ENCODE measurements at places on chromosomes 11 and 22.

- DNase-seq, result no peak
Observed at GRCh38 chr11:83566950-83567349, 280.8 kb upstream of the CCDC90B start.

DNA sequence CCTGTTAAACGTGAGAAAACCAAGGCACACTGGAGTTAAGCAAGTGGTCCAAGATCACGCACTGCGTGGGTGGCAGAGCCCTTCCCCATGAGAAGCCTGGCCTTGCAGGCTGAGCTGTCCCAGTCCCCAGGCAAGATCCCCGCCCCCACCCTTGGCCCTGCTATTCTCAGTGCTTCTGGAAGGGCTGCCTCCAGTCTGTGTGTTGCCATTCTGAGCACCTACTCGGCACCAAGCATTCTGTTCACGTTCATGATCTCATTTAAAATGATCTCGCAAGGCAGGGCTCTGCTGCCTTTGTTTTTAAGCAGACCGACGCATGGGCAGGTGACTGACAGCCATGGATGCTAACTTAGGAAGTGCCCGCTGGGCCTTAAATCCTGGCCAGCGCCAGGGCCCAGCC is 62.8 kb downstream of the PHF21B start:
- DNase-seq, result no peak

DNA sequence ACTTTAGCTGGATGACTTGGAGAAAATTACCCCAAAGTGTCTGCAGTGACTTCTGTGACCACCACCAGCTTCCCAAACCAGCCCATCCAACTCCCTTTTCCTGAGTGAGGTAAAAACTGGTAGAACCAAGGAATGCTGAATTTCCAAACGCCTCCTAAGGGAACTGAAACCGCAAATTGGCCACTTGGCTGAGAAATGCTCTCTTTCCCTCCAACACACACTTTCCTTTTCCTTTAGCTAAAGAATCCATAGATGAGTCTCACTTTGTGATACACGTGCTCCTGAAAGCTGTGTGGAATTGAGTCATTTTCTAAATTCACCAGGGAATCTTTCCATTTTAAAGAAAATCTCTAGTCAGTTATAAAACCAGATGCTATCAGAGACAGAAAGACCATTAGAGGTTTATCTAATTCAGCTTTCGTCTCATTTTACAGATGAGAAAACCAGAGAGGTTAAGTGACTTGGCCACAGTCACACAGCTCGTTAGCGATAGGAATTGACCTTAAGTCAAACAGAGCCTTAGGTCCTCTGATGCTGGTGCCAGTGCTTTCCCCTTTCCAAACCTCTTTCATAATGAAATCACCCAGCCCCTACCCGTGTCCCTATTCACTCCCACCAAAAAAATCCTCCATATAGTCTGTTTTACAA is 137.2 kb downstream of the COMMD9 start:
- no peak for DNase-seq

DNA sequence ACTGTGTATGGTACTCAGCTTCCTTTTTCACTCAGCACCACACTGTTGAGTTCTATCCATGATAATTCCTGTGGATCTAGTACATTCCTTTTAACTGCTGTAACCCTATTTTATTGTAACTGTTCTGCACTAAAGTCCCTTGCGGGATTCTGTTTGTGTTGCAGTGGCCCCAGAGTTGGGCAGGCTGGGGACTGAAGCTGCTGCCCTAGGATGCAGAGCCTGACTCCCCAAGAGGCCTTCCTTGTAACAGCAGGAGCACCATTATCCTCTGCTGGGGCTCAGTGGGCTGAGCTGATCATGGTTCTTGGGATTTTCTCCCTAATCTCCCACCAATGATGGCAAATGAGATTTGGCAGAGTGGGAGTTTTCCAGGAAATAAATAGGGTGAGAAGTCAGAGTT is 77.7 kb downstream of the CABIN1 start:
- no peak for DNase-seq

DNA sequence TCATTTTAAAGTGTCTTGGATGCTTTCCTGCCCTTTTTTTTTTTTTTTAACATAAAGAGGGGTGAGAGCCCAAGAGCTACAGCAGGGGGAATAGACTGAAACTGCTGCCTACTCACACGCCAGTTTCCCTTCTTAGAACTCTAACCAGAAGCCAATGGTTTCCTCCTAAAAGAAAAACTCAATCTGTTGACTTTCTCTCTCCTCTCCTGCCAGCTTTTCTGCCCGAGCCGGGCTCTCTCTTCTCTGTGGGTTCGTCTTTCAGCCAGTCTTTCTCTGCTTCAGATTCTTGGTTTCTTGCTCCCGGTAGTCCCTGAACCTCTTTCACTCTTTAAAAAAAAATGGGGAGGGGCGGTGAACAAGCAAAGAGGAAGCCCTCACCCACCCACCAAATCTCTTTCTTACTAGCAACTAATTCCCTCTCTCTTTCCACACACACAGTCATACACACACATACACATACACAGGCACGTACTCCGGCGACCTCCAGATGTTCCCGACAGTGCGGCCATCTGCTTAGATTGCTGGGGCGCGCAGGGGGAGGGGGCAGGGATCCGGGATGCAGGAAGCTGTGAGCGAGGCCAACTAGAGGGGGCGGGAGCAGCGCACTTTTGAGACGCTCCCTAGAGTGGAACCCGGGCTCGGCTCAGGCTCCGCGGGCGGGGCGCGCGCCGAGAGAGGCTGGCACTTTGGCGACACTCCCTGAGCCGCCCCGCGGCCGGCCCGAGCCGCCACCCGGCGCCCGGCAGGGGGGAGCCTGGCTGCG is 444 bp upstream of the TSKU start:
- DNase-seq, result peak; percentile 78

DNA sequence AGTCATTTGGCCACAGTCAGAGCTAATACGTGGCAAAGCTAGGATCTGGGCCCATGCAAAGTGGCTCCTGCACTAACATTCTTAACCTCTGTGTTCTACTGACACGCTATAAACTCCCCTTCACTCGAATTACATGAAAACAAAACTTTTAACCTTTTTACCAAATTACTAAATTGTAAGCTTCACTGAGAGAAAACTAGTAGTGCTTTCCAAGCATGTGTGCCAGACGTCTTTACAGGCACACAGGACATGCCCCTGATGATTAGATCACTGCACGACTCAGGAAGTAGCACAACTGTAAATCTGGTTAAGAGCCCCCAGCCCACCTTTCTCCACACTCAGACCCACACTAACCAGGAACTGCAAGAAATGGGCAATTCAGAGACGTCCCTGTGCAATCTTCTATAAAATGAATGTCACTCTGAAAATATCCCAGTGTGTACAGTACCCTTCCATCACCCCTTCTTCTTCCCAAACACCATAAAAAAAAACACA is 16.1 kb downstream of the PHF21A start:
- DNase-seq, result no peak

DNA sequence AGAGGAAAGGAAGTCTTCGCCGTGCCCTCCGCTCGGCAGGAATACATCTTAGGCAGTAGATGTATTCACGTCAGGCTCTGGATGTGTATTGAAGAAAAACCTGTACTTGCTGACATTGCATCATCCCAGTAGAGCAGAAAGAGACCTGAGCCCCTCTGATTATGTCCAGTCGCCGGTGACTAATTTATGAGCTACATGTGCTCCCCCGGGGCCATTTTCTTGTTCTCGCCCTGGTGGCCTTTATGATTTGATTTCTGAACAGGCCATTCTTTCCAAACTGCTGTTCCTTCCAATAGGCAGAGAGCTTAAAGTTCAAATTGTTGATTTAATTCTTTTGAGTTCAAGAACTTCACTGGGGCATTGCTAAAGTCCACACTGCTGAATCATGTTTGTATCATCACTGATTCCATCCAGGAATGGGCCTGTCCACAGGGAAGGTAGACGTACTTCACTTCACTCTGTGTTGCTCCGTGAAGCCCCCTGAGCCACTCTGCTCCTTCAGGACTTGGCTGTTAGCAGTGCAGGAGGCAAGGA is 137.3 kb upstream of the RASSF10 start:
- DNase-seq, result no peak

GRCh38 chr22:50032109-50032871 is 19.7 kb upstream of the IL17REL start:
- no peak for DNase-seq

DNA sequence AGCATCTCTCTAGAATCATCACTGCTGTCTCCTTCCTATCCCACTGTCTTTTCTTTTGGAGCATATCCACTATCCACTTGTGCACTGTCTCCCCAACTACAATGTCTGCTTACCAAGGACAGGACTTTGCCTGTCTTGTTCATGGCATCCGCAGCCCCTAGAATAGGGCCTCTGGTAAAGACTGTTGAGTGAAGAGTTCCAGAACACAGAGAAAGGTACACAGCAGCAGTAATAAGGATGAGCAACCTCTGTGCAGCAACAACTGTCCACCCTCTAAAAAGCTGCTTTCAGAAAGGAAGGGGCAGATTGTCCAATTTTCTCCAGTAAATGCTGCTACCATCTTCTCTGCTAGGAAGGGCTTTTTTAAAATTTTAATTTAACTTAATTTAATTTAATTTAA is 25.5 kb upstream of the BIRC3 start:
- no peak for DNase-seq

All from stimulated activated CD4-positive, alpha-beta T cell treated with anti-CD3 and anti-CD28 coated beads, Interleukin-1b, Interleukin-23, amount 100 ng/mL, for 48 hours (primary cell).